ENCODE measurements at places on chromosomes 4 and X. TPM values are rescaled to one million over a fixed set of nuclear protein-coding genes. Genes with fewer than 3 reads are reported as not detected.

DNA sequence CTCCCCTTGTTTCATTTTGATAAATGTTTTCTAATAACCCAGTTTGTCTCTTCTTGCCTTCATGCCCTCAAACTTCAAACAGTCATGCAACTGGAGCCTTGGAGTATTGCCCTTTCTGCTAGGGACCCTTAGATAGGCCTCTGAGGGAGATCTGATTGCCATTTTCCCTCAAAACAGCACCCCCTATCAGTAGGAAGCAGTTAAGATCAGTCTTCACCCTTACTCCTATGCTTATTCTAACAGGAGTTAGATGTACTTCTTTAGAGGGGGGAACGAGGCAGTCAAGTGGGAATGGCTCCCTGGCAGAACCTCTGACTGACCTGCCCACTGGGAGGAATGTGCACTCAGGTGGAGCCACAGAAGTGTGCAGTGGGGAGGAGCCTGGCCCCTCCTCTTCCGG is 74.1 kb downstream of the FAM47A start:
- H3K27ac ChIP-seq = no peak overlapping the region
- no peak overlapping the region for H3K4me3 ChIP-seq
- DNase-seq = no peak
- H3K4me1 ChIP-seq = no peaks in the 10 kb centered on the region
- H3K36me3 ChIP-seq = no peaks in the 10 kb centered on the region
- no peaks in the 10 kb centered on the region for H3K27me3 ChIP-seq

The AMBN gene
- not detected for total RNA-seq

DNA sequence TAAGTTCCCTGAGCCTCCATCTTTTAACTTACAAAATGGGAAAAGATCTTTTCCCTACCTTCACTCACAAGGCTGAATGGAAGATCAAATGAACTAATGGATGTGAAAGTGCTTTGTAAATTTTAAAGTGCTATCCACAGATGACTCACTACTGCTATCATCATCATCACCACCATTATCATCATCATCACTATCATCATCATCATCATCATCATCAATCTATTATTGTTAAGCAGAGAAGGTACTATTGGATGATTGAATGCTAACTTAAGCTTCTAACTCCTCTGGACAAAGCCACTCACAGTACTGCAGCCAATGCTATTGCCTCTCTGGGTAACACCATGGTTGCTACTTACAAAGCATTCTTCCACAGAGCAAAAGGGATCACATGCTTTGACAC is 1.9 kb downstream of the FRMD7 start:
- no peak for DNase-seq
- H3K4me3 ChIP-seq = no peak overlapping the region
- no peak overlapping the region for H3K27ac ChIP-seq
- H3K4me1 ChIP-seq = no peaks in the 10 kb centered on the region
- no peaks in the 10 kb centered on the region for H3K27me3 ChIP-seq

The ANXA5 gene
- total RNA-seq = 145 TPM

- H3K4me1 ChIP-seq = peaks cover 88% of the 10 kb centered on the region
- peak overlapping the region; percentile 73 for H3K27ac ChIP-seq
- peak overlapping the region; percentile 32 for H3K4me3 ChIP-seq
Measured at GRCh38 chr4:123415977-123416376, 19.4 kb downstream of the SPRY1 start.

GRCh38 chr4:182808673-182809416 is 108.3 kb downstream of the DCTD start:
- DNase-seq = peak; percentile 70
- peaks cover 6% of the 10 kb centered on the region for H3K27me3 ChIP-seq
- H3K36me3 ChIP-seq = peaks cover 2% of the 10 kb centered on the region
- no peak overlapping the region for H3K4me3 ChIP-seq

GRCh38 chrX:123803331-123803983 is 56.4 kb upstream of the XIAP start:
- no peak overlapping the region for H3K27ac ChIP-seq
- H3K36me3 ChIP-seq = no peaks in the 10 kb centered on the region
- no peak overlapping the region for H3K4me3 ChIP-seq
- H3K4me1 ChIP-seq = peaks cover 7% of the 10 kb centered on the region
- no peaks in the 10 kb centered on the region for H3K27me3 ChIP-seq
- DNase-seq = peak; percentile 28

The CPZ gene
- 0.23 TPM for total RNA-seq

- peaks cover 5% of the 10 kb centered on the region for H3K36me3 ChIP-seq
- peaks cover 7% of the 10 kb centered on the region for H3K27me3 ChIP-seq
- DNase-seq = no peak
- peaks cover 12% of the 10 kb centered on the region for H3K4me1 ChIP-seq
- peak overlapping the region; percentile 64 for H3K27ac ChIP-seq
Measured at GRCh38 chr4:3385711-3386420, 55.9 kb upstream of the HGFAC start.

- H3K36me3 ChIP-seq = no peaks in the 10 kb centered on the region
- H3K27me3 ChIP-seq = no peaks in the 10 kb centered on the region
- DNase-seq = no peak
- H3K4me3 ChIP-seq = no peak overlapping the region
Measured at GRCh38 chr4:68182382-68182820, 52.7 kb upstream of the TMPRSS11F start.

DNA sequence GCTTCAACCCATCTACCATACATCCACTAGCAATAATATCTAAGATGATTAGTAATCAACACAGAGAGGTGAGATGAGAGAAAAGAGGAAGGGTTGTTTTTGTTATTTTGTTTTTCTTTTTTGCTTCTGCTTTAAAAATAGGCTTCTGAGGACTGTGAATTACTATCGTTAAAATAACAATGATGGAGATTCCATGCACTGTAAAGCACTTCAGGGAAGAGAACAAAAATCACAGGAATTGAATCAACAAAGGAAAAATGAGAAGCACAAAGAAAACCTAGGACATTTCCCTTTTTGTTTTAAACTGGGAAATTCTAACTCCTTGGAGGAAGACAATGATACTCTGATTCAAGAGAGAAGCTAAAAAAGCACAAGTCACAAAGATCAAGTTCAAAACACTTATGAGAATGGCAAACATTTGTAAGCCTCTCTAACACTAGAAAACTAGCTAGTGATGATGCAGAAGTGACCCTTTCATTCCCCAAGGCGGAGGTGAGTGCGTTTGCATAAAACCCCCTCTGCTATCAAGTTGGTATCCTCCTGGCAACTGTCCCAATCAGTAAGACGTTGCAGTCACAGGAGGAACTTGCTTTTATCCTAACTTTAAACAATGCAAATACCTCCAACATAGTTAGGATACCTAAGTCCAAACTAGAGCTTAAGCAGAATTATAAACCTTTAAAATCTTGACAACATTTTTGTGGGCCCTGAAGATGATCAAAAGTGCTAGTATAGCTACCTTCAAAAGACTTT is 308.5 kb downstream of the CAMK2D start:
- no peak for DNase-seq
- peaks cover 27% of the 10 kb centered on the region for H3K36me3 ChIP-seq
- H3K27ac ChIP-seq = no peak overlapping the region
- no peak overlapping the region for H3K4me3 ChIP-seq

- no peaks in the 10 kb centered on the region for H3K36me3 ChIP-seq
- DNase-seq = no peak
- no peak overlapping the region for H3K27ac ChIP-seq
- H3K27me3 ChIP-seq = peaks cover 27% of the 10 kb centered on the region
- no peak overlapping the region for H3K4me3 ChIP-seq
- H3K4me1 ChIP-seq = no peaks in the 10 kb centered on the region
Measured at GRCh38 chr4:37475087-37475486, 211.1 kb downstream of the RELL1 start.

The ADH7 gene
- total RNA-seq = not detected

The TADA2B gene
- total RNA-seq = 16.8 TPM

- H3K4me3 ChIP-seq = peak overlapping the region; percentile 81
- H3K27me3 ChIP-seq = peaks cover 5% of the 10 kb centered on the region
- H3K4me1 ChIP-seq = peaks cover 40% of the 10 kb centered on the region
- peak overlapping the region; percentile 53 for H3K27ac ChIP-seq
- no peak for DNase-seq
Measured at GRCh38 chr4:158724637-158725036, 1.4 kb upstream of the PPID start.

DNA sequence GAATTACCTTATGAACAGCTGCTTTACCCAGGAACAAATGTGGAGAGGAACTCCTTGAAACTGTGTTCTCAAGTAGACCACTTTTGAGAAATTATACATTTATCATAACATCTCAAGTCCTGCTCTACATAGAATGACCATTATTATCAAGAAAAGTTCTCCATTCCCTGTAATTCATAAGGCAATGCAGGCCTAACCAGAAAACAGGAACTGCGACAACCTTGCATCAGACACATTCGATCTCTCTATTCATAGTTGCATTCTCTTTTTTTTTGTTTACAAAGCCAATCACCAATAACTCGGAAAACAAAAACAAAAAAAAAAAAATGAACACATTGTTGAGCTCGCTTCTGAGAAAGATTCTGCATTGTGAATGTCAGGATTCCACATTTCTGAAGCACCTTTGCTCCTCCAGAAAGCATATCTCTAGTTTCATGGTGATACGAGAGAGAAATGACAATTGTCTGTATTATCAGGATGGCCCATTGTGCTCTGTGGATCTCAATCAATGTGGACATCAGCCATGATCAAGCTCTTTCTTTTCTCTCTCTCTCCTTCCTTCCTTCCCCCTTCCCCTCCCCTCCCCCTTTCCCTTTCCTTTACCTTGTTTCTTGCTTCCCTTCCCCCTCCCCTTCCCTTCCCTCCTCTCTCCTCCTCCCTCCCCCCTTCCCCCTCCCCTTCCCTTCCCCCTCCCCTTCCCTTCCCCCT is 32.4 kb upstream of the CD99 start:
- H3K36me3 ChIP-seq = no peaks in the 10 kb centered on the region
- H3K27ac ChIP-seq = no peak overlapping the region
- DNase-seq = no peak
- H3K27me3 ChIP-seq = no peaks in the 10 kb centered on the region
- no peaks in the 10 kb centered on the region for H3K4me1 ChIP-seq
- H3K4me3 ChIP-seq = no peak overlapping the region

DNA sequence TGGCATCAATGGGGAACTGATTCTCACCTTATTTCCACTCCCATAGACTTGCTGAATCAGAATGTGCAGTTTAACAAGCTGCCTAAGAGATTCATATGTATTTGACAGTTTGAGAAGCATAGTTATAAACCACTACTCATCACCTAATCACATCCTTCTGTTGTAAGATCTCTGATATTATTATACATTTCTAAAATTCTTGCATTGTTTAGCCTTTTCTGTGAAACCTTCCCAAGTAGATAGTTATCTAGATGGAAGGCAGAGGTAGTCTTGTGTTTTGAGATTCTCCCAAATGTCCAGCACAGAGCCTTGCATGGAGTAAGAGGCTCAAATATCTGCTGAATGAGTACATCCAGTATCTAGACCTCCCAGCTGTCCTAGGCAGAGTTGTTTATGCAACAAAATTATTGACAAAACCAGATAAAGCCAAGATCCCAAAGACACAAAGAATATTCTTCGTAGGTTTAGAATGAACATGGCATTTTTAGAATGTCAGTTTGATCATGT is 227.3 kb downstream of the KDR start:
- H3K27ac ChIP-seq = no peak overlapping the region
- H3K36me3 ChIP-seq = no peaks in the 10 kb centered on the region
- DNase-seq = no peak
- H3K27me3 ChIP-seq = no peaks in the 10 kb centered on the region

GRCh38 chr4:176921256-176921655 is 128.5 kb upstream of the VEGFC start:
- no peak for DNase-seq
- no peaks in the 10 kb centered on the region for H3K4me1 ChIP-seq
- no peak overlapping the region for H3K4me3 ChIP-seq
- H3K36me3 ChIP-seq = no peaks in the 10 kb centered on the region
- H3K27ac ChIP-seq = no peak overlapping the region
- no peaks in the 10 kb centered on the region for H3K27me3 ChIP-seq

The SLC7A11 gene
- 1.4 TPM for total RNA-seq

The CT55 gene
- total RNA-seq = not detected

DNA sequence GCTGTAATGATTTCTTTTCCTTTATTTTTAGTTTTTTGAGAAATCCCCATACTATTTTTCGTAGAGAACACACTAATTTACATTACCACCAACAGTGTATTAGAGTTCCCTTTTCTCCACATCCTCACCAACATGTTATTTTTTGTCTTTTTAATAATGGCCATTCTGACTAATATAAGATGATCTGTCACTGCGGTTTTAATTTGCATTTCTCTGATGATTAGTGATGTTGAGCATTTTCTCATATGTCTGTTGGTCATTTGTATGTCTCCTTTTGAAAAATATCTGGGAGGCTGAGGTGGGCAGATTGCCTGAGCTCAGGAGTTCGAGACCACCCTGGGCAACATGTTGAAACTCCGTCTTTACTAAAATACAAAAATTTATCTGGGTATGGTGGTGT is 30.2 kb downstream of the SPINK2 start:
- H3K4me3 ChIP-seq = no peak overlapping the region
- H3K36me3 ChIP-seq = no peaks in the 10 kb centered on the region
- no peak for DNase-seq

DNA sequence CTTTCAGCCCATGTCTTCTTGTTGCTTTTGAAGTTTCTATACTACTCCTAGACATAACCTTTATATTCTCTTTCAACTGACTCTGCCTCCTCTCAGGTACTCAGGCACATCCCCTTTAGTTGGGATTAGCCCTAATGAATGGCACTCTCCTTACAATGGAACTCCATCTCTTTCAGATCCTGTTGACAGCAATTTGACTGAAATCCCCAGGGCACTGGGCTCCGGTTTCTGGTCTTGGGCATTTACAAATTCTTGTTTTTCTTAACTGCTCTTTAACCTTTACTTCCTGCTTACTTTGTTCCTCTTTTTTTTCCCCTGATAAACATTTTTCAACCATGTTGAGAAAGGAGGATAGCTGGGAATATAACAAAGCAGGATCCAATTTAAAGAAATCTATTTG is 68.9 kb downstream of the ENOX2 start:
- no peaks in the 10 kb centered on the region for H3K27me3 ChIP-seq
- no peaks in the 10 kb centered on the region for H3K4me1 ChIP-seq
- H3K27ac ChIP-seq = no peak overlapping the region
- no peaks in the 10 kb centered on the region for H3K36me3 ChIP-seq

The MAGEB17 gene
- not detected for total RNA-seq

The NLRP2B gene
- not detected for total RNA-seq

The FAM241A gene
- 1.3 TPM for total RNA-seq

DNA sequence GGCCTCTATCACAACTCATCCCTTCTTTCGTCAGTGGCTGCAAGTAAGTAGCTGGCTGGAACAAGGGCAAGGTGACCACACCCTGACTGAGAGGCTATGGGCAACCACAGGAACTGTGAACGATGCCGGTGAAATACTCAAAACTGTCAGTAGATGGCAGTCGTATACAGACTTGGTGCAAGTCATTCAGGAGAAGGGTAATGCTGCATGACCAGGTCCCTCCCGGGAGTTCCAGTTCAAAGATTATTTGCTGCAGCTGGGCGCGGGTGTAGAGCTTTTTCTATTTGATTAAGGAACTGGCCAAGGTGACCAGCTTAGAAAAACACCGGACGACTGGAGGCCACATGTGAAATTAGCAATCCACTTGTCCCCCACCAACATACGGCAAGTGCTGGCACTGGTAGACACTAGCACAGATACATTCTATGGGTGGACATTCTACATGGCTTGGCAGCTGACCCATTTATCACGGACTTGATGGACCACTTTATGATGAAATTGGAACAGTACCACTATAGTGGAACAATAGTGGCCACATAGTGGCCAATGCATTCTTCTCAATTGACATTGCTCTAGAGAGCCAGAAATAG is 726.6 kb downstream of the TRAM1L1 start:
- DNase-seq = peak; percentile 64
- no peak overlapping the region for H3K27ac ChIP-seq
- no peaks in the 10 kb centered on the region for H3K27me3 ChIP-seq
- no peak overlapping the region for H3K4me3 ChIP-seq
- H3K4me1 ChIP-seq = no peaks in the 10 kb centered on the region
- H3K36me3 ChIP-seq = no peaks in the 10 kb centered on the region

The MXRA5 gene
- not detected for total RNA-seq

Measured in activated CD8-positive, alpha-beta T cell treated with anti-CD3 and anti-CD28 coated beads, Interleukin-2, amount 10 ng/mL, durations not matched to agents 7 days and 5 days (primary cell).